ENCODE measurements at places on chromosomes 1 and 21. TPM values are rescaled to one million over a fixed set of nuclear protein-coding genes. Genes with fewer than 3 reads are reported as not detected.

DNA sequence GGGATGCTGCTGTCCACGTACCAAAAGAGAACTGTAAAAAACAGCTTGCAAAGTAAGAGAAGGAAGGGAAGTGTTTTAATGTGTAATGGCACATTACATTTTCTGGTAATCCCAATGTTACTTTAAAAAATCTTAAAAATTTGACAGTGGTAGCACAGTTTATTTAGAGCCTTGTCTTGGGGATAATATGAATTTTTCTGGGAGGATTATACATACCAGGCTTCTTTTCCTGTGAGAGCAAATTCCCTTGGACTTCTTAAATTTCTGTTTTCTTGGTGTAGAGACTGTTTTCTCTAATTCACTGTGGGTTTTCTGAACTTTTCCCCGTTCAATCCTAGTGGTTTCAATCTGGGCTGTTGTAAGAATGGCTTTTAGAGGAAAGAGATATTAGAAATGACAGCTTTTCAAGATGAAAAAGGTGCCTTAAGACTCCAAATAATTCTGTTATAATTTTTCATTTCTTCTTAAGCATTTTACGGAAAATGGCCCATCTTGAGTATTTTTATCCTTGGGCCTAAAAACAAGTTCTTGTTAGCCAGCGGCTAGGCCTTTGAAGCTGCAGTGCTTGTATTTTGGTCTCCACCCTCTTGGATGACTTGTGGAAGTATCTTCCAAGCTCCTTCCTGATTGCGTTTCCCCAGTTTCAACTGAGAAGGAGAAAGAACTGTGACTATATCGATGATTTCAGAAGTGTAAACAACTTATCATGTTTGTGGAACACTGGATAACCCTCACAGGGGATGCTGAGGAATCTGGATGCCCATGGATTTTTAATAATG lies 70.0 kb downstream of the LEPR start:
- no peak for DNase-seq

DNA sequence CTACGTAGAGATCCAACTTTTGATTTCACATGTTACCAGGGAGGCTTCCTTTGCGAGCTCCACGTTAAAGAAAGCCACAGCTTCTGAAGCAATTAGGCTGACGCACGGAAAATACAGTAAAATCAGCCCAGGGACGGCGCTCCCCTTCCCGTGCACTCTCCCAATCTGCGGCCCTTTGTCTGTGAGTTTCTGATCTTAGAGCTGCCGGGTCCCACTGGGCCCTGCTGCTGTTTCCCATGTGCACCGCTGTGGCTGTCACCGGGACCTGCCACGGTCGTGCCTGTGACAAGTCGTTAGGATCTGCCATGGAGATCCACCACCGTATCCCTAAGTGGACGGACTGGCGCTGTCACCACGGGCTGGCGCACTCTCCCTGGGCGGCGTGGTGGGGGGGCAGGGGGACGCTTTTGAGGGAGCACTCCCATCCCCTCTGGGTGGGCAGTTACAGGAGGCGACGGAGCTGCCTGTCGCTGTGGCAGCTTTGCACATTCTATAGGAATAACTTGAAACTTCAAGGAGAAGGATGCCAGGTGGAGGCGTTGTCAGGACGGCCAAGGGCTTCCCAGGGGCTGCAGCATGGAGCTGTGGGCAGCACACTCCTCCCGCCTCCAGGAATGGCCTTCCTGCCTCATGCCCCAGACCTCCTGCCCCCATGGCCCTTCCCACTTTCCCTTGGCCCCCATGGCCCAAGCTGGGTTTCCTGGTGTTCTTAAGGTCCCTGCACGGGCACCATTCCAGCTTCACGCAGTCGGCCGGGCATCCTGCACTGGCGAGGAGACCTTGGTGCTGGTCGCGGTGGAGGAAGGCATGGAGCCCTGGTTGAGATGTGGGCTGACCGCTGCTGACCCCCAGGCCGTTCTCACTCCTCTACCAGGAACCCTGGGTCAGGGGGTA lies 85.1 kb downstream of the PRDM16 start:
- DNase-seq = no peak

- DNase-seq = no peak
Observed at GRCh38 chr1:6743189-6744101, 41.8 kb upstream of the CAMTA1 start.

TBX19 gene
- total RNA-seq = 1.8 TPM

TXNDC12 gene
- 14.3 TPM for total RNA-seq
